ENCODE measurements at places on chromosomes 2 and 18. TPM values are rescaled to one million over a fixed set of nuclear protein-coding genes. Genes with fewer than 3 reads are reported as not detected.

DNA sequence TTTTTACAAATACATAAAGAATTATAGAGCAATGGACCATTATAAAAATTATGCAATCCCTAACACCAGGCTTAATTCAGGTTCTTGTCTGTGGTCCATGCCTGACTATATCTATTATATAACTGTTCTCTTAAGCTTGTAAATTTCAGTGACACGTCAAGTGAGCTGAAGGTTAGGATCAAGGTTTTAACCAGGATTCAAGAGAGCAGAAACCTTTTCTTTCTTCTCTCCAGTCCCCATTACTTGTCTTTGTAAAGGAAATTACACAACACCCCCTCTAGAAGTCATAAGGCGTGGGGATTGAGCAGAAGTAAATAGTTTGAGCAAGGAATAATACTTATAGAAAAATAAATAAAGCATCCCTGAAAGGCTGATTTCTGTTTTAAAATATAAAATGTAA is 122.0 kb downstream of the ZNF521 start:
- H3K36me3 ChIP-seq: no peaks in the 10 kb centered on the region
- H3K27me3 ChIP-seq: no peaks in the 10 kb centered on the region
- no peak for DNase-seq
- no peak overlapping the region for H3K4me3 ChIP-seq
- H3K27ac ChIP-seq: peak overlapping the region; percentile 71

GRCh38 chr2:38170067-38170466 is 94.1 kb upstream of the CYP1B1 start:
- no peaks in the 10 kb centered on the region for H3K27me3 ChIP-seq
- DNase-seq: no peak
- H3K4me3 ChIP-seq: no peak overlapping the region
- H3K27ac ChIP-seq: peak overlapping the region; percentile 76

DNA sequence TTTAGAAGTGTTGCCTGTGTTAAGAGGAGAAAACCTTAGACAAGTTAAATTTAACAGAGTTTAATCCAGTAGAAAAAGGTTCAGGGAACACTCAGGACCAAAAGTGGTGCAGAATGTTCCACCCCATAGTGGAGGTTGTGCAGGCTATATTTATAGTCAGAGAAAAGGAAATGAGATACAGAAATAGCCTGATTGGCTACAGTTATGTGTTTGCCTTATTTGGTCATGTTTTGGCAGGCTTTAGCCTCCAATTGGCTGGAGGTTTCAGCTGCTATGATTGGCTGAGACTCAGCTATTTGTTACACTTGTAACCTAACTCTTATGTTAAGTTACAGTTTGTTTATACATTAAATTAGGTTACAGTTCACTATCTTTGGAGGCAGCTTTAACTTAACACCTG is 4.2 kb downstream of the STAMBP start:
- no peak for DNase-seq
- no peaks in the 10 kb centered on the region for H3K36me3 ChIP-seq
- H3K27me3 ChIP-seq: no peaks in the 10 kb centered on the region
- no peak overlapping the region for H3K4me3 ChIP-seq
- no peaks in the 10 kb centered on the region for H3K4me1 ChIP-seq
- H3K27ac ChIP-seq: no peak overlapping the region

TMEM18 gene
- total RNA-seq: 10.8 TPM

DNA sequence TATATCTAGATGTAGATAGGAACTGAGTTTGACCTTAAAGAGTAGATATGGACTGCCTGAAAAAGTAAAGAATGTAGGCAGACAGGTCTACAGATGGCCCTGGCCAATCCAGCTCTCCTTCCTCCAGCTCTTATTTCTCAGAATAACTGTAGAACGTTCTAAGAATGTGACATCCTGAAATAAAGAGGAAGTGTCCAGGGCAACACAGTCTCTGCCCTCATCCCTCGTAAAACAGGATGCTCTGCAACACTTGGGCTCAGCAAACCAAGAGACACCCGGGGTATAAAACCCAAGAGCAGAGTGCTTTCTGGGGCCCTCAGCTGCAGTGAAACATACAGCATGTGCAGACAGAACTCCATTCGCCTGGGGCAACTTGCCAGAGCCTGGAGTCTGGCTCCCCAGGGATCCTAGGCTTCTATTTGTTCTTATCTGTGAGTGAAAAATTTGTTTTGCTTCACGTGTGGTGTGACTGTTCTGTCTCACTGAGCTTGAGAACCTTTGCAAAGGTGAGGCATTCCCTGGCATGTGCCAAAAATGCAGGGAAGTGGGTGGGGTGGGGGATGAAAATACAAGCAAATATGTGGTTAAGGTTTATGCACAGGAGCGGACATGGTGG is 401.0 kb downstream of the SETBP1 start:
- H3K4me1 ChIP-seq: no peaks in the 10 kb centered on the region
- no peak for DNase-seq
- H3K27me3 ChIP-seq: no peaks in the 10 kb centered on the region
- no peak overlapping the region for H3K4me3 ChIP-seq
- no peaks in the 10 kb centered on the region for H3K36me3 ChIP-seq
- no peak overlapping the region for H3K27ac ChIP-seq

GRCh38 chr18:41674506-41674905 is 280.5 kb upstream of the PIK3C3 start:
- no peak overlapping the region for H3K27ac ChIP-seq
- no peaks in the 10 kb centered on the region for H3K27me3 ChIP-seq
- H3K4me3 ChIP-seq: no peak overlapping the region
- no peaks in the 10 kb centered on the region for H3K4me1 ChIP-seq

GRCh38 chr2:74632209-74632938 is 15.8 kb downstream of the M1AP start:
- H3K4me3 ChIP-seq: no peak overlapping the region
- no peak overlapping the region for H3K27ac ChIP-seq
- no peaks in the 10 kb centered on the region for H3K36me3 ChIP-seq
- no peaks in the 10 kb centered on the region for H3K4me1 ChIP-seq

DNA sequence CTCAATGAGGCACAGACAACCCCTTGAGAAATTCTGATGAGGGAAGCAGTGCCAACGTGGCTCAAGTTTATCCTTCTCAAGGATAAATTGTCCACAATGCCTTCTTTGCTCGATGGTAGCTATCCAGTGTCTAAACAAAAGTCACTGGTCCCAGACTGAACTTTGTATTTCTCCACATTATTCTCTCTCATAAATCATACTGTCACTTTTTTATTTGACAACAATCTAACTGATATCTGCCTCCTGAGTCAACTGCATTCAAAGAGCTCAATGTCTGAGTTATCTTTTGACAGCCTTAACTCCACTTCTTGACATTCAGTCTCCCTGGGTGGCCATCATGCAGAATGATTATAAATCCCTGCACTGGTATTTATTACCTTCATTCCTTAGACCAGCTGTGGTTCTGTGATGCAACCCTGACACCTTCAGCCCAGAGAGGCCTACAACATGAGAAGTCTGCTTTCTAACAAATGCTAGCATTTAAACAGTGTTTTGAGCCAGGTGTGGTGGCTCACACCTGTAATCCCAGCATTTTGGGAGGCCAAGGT is 38.2 kb downstream of the IMMT start:
- no peak overlapping the region for H3K27ac ChIP-seq
- no peak for DNase-seq
- no peak overlapping the region for H3K4me3 ChIP-seq
- H3K27me3 ChIP-seq: no peaks in the 10 kb centered on the region
- H3K4me1 ChIP-seq: no peaks in the 10 kb centered on the region
- no peaks in the 10 kb centered on the region for H3K36me3 ChIP-seq

DNA sequence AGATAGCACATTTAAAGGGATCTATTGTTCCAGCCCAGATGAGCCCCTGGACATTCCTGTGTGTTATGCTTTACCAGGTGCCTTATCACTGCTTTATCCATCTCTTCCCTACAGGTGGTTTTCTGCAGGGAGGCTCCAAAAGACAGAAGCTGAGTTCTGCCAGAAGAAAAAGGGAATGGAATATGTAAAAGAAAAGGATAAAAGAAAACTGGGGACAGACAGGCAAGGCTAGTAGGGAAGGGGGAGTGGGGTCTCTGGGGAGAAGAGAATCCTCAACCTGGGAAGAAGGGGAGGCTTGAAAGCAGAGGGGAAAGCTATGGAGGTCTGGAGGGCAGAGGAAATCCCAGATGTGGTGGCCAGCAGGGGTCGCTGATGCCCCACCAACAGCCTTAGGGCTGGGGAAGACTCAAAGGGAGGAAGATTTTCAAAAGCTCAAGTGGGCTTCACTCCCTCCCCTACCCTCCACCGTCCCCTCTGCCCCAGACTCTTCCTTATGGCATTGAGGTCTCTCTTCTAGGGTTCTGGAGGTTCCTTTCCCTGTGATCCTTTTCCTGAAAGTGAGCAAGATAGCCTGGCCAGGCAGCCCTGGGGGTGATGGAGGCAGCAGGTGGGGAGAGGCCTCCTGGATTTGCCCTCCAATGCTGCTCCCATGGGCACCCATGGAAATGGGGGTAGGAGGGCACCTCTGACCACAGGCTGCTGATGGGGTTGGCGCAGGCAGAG is 178.1 kb upstream of the PKDCC start:
- H3K27ac ChIP-seq: no peak overlapping the region
- no peaks in the 10 kb centered on the region for H3K4me1 ChIP-seq
- no peaks in the 10 kb centered on the region for H3K36me3 ChIP-seq
- H3K4me3 ChIP-seq: no peak overlapping the region

CIAO1 gene
- 102 TPM for total RNA-seq

DNA sequence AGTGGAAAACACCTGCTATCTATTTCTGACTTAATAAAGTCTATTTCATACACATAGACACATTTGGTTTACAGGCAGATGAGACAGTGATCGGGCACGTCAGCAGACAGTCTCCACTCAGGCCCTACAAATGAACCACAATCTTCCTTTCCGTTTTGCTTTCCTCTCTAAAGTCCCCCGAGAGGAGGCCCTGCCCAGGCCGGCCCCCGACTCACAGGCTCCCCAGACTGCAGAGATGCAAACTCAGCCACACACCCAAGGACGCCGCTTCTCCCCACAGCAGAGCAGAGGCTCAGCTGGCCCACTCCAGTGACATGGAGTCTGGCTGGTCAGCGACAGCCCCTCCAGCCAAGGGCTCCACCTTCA is 9.3 kb upstream of the MTERF4 start:
- no peak for DNase-seq
- H3K27me3 ChIP-seq: no peaks in the 10 kb centered on the region
- H3K4me3 ChIP-seq: no peak overlapping the region
- H3K27ac ChIP-seq: no peak overlapping the region
- H3K4me1 ChIP-seq: no peaks in the 10 kb centered on the region
- no peaks in the 10 kb centered on the region for H3K36me3 ChIP-seq

CHAC2 gene
- 5.3 TPM for total RNA-seq

DNA sequence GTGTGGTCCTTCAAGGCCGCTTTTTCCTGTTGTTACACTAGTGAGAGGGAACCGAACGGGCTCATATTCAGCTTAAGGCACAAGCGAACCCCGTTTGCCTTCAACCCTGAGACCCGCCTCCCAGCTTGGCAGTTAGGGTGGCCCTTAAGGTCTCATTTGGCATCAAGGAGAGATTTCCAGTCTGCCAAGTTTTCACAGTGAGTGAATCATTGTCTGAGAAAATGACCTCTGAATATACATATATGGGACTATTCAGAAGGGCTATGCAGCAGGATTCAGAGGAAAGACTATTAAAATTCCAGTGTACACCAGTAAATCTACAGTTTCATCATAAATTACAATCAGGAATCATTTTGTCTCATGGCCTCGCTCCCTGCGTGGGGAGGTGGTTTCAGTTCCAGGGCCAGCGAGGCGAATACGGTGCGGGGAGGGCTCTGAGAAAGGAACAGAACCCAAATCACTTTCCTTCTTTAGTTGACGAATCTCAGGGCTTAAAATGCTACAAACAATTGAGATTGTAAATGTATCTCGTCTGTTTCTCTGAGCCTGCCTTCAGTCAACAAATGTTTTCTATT is 231.4 kb downstream of the FAM210A start:
- no peaks in the 10 kb centered on the region for H3K4me1 ChIP-seq
- no peak overlapping the region for H3K27ac ChIP-seq
- H3K36me3 ChIP-seq: no peaks in the 10 kb centered on the region
- no peaks in the 10 kb centered on the region for H3K27me3 ChIP-seq

DSG1 gene
- total RNA-seq: not detected

DNA sequence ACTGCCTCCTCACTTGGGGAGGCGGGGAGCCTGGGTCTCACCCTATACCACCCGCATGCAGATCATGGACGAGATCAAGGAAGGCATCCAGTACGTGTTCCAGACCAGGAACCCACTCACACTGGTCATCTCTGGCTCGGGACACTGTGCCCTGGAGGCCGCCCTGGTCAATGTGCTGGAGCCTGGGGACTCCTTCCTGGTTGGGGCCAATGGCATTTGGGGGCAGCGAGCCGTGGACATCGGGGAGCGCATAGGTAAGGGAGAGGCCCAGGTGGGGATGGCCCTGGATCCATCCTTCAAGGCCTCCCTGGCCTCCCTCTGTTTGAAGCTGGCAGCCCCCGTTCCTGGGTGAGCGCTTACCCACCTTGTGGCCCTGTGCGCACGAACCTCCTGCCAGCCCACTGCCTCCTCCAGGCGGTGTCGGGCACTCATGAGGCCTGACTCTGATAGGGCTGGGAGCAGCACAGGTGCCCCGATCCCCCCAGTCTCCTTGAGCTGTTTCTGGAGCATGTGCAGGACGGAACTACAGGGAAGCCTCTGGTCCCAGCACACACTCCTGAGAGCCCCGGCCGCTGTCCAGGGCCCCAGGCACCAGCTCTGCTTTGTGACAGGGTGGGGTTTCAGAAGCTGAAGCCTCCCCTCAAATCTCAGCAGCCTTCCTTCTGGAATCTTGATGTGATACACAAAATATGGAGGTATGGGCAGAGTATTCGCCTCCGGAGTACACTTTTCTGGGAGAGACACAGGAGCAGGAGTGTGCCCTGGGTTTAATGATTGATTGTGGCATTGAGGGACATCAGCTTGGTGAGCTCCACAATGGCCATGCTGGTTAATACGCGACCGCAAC is 708 bp downstream of the AGXT start:
- H3K4me3 ChIP-seq: no peak overlapping the region
- H3K27me3 ChIP-seq: no peaks in the 10 kb centered on the region
- H3K4me1 ChIP-seq: no peaks in the 10 kb centered on the region
- H3K36me3 ChIP-seq: no peaks in the 10 kb centered on the region

- no peaks in the 10 kb centered on the region for H3K4me1 ChIP-seq
- no peaks in the 10 kb centered on the region for H3K36me3 ChIP-seq
- H3K4me3 ChIP-seq: no peak overlapping the region
- H3K27ac ChIP-seq: no peak overlapping the region
Measured at GRCh38 chr2:198968545-198968944, 489.2 kb downstream of the SATB2 start.

DNA sequence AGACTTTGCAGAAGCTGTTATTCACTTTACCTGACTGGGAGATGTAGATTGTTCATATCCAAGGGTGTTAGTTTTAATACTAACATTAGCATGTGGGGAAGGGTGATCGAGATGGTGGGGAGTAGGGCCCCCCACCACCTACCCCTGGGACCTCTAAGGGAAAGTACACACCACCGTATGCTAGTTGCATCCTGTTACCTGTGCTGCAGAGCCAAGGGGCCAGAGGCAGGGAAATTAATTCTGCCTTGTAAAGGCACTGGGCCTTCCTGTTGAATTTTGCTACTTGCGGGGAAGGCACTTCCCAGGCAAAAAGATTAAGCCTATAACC is 9.0 kb downstream of the STEAP3 start:
- H3K36me3 ChIP-seq: no peaks in the 10 kb centered on the region
- H3K4me3 ChIP-seq: no peak overlapping the region
- no peaks in the 10 kb centered on the region for H3K27me3 ChIP-seq
- no peak for DNase-seq
- H3K4me1 ChIP-seq: no peaks in the 10 kb centered on the region

GRCh38 chr2:111162718-111163331 is 42.1 kb downstream of the BCL2L11 start:
- no peak overlapping the region for H3K4me3 ChIP-seq
- H3K27ac ChIP-seq: no peak overlapping the region
- no peak for DNase-seq
- no peaks in the 10 kb centered on the region for H3K4me1 ChIP-seq

Data from uterus (tissue), 4 donors.